ENCODE measurements at places on chromosomes 7 and 10.
A peak's percentile ranks its signal among the peaks of the same experiment; 100 is the strongest.

GRCh38 chr7:101936223-101936610, 118.8 kb downstream of the CUX1 start:
- no peak for DNase-seq

GRCh38 chr7:88772776-88773175, 13.3 kb downstream of the ZNF804B start:
- DNase-seq = no peak

DNA sequence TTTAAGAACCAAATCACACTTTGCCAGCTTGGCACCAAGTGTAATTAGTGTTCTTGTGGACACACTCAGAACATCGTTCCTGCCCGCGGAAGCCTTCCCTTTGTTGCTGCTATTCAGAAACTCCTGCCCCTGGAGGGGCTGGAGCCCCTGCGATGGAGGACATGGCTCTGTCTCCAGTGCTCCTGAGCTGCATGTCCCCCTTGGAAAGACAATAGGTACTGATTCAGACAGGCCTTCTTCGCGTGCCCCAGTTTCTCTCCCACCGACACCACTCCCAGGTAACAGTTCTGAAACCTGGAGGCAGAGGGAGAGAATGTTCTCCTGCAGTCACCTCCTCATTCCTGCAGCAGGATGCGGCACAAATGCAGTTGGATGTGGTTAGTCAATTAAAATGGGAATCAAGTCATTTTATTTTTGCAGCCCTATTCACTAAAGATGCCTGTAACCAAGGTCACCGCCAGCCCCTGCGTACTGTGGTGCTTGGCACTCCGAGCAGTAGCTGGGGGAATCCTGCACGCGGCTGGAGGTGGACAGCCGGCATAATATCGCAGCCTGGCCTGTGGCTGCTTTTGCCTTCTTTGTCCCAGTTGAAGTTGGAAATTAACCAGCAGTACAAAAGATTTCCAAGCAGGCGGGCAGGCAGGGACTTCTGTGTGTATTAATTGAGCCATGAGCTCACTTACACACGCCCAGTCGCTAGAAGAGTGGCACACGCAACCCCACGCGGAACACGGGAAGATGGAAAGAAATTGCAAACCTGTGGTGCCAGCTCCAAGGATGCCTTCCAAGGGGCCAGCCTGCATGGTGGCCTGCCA, 205.7 kb downstream of the EBF3 start:
- DNase-seq = no peak

DNA sequence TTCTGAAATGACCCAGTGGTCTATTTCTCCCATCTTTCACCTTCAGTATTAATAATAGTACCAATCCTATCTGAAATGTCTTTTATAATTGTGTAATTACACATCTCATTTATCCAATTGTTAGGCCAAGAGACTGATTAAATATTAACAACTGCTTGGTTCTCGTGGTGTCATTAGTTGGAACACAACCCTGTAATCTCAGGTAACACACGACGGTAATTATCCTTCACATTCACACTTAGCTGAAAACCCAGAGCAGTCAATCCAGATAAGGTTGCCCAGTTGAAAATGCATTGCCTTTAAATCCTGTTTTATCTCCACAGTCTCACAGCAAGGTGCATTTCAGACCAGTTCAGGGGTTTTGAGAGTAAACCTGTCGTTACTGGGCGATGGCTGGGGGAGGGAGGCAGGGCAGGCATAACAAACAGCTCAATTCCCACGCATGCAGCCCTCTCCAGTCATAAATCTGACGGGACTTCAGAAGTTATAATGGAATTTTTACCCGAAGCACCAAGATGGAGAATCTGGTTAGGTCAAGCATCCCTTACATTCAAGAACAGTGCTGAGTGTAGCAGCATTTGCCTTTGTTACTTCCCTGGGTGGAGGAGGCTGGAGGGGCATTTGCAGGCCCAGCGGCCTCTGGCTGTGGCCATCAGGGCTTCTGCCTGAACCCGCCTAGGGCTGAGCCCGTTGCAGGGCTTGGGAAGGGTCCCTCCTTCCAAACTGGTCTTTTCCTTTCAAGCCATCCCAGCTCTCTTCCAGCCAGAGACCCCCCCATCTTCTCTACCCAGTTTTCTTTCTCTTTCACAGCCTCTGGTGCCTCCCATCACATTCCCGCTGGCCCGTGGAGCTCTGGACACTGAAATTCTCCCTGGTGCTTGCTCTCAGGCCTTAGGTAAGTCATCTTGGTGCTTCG, 201.0 kb upstream of the LYZL2 start:
- DNase-seq = no peak

DNA sequence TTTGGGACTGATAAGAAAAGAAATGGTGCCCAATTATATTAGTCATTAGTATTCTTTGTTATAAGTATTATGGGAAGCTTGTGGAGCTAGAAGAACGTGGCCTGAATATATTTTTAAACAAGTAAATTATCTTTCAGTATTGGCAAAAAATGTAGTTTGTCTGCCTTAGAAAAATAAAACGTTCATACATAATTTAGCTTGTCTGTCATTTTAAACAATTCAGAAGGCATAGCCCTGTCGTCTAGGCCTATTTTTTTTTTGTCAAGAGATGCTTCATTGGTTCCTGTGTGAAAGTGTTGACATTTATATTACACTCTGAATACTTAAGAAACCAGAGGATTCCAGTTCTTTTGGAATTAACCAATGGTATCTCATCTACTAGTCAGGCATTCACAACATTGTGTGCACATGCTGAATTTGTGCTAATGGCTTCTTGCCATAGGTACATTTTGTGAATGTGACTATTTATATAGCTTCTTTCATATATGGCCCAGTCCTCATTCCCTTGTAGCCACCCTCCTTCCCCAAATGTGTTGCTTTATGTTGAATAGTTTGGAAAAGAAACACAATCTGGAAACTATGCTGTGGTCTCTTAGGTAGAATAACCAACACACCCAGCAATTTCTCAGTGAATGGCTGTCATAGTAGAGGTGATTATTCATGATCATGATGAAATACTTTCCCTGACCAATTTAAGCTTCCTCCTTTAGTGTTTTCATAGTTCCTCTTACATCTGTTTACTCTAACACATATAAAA, 435.8 kb downstream of the EXOC4 start:
- peak; percentile 41 for DNase-seq

DNA sequence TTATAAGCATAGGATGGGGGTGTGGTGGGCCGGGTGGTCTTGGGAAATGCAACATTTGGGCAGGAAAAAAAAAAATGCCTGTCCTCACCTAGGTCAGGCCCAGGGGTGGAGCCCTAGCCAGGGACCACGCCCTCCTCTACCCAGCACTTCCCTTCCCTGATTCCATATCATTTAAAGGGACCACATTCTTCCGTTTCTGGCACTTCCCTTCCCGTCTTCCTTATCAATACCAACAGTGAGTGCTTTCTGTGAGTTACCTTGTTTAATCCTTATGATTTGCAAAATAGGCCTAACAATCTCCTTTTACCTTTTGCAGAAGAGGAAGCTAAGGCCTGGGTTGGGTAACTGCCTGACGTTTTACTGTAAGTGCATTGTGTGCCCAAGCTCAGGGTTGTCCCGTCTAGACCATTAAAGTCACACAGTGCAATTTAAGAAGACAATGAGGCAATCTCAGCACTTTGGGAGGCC, 16.7 kb upstream of the C10orf95 start:
- DNase-seq = no peak

- no peak for DNase-seq
Observed at GRCh38 chr7:91520645-91521044, 256.4 kb downstream of the FZD1 start.

DNA sequence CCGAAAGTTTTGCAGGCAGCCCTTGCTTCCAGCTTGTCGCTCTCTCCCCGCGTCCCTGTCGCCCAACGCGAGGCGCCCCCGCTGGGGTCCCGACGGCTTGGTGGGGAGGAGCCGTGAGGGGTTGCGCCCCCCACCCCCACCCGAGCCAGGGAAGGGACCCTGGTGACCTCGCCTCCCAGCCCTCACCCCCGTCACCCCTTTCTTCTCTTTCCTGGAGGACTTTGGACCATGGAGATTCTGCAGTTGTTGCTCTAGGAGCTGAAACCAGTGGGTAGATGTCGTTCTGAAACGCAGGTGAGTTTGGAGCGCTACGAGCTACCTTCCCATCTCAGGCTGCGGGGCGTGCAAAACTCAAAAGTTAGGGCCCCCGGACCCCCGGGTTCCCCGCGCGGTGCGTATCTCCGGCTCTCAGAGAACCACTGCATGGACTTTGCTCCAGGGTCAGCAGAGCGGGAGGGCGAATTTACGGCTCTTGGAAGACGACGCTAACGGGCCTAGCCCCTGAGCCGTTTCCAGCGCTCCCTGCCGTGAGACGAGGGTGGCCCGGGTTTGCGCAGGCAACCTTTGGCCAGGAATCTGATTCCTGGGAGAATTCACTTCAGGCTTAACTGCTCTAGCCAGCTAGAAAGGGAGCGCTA, 684 bp upstream of the ATXN7L1 start:
- no peak for DNase-seq

DNA sequence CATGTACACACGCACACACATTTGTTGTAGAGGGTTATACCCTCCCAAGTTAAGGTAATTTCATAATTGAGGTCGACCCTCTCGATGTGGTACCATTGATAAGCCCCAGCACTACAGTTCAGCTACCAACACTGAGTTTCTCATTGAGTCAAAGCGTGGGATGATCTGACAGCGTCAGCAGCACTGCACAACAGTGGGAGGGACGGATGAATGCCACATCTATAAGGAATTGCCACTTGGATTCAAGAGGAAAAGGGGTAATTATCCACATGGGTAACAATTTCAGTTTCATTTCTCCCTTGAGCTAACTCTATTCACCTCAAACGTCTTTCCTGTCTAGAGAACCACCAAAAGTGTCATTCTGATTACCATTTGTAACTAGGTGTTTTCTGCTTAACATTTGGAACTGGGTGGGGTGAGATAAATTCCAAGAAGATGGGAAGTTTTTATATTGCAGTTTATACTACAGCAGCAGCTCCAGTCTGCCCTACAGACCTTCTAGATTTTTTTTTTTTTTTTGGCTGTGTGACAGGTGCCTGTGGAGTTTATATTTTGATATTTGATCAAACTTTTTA, 342.9 kb downstream of the AUTS2 start:
- DNase-seq = no peak

DNA sequence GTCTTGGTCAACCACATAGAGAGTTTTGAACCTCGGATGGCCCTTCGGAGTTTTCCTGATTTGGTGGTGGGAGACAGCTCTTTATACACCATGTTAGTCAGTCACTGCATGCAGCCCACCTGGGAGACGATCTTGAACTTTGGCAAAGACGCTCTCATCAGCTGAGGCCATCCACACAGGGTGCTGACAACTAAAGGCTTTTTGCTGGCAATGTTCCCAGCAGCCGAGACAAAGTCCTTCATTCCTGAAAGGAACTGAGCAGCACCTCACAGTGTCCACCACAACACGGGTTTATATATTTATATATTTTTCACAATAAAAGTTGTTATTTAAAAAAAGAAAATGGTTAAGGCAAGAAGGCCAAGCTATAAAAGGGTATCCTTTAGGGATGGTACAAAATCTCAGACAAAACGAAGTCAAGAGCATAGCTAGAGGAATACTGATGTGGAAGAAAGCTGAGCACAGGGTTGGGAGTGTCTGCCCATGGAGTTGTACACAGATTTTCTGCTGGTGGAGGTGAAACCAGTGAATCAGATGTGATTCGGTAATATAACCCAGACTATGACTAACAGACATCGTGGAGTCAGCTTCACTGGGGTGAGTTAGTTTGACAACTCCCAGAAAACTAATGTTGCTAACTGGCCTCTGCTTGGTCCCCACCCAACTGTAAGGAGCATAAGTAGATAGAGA, 27.4 kb upstream of the CAPZA2 start:
- no peak for DNase-seq

DNA sequence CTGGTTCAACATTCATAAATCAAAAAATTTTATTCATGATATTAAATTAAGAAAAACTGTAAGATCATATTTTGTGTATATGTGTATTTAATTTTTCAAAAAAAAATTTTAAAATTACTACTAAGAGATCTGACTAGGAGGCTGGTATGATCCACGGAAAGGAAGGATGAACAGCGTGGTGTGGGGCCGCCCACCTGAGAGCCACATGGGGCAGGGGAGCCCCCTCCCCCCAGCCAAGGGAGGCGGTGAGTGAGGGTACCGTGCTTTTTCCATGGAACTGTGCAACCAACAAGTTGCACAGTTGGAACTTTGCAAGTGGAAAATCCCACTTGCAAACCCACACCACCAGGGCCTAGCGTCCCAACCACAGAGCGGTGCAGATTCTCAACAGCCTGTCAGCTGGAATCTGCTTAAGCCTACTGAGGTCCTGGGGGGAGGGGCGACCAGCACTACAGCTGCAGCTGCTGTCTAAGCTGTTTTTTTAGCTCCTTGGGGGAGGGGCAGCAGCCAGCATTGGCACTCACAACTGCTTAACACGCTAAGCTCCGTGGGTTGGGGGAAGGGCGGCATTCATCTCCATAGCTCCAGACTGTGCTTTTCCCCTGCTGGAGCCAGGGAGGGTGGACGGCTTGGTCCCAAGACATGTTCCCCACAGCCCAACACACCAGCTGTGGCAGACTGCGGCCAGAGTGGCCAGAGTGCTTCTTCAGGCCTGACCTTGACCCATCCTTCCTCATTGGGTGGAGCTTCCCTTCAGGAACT, 94.2 kb upstream of the IGFBP3 start:
- no peak for DNase-seq

DNA sequence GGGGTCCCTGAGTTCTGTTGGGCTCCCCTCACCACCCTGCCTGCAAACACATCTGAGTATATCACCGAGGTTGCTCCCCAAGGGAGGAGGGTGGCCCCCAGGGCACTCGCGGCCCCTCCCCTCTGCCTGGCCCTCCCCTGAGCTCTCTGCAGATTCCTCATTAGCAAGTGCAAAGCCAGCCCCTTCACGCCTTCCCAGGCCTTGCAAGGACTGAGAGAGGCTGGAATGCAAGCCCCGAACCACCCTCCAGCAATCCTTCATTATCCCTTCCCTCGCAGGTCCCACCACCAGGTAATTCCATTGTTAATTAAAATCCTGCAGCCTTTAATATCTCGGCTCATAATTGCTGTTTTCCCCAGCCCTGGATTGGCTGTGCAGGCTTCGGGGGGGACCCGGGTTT, 35.3 kb upstream of the MYL10 start:
- DNase-seq = no peak

DNA sequence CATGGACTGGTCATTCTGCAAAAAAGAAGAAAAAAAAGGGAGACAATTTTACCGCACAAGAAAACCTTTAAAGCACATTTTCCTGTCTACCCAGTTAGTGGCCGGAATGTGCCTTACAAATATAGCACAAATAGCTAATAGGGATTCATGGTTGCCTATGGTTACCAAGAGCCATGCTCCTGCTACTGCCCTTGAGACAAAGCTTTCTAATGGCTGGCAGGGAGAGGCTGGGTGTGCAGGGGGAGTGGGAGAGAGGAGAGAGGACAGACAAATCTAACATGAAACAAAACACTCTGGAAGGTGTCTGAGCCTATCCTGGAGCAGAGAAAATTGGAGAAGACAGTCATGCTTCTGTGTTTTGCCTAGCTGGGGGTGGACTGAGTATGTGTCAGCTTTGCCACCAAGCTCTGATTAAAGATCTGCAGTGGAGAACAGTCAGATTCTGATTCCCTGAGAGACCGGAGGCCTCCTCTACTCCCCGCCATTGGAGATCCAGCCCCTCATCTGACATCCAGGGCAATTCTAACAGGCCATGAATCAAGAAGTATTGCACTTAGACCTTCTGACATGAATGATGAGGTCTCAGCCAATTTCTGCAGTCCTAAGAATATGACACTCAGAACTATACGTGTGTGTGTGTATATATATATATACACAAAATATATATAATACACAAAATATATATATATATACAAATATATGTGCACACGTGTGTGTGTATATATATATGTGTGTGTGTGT, 80.2 kb downstream of the PRTFDC1 start:
- DNase-seq = no peak

GRCh38 chr7:129781928-129782817, 170.6 kb downstream of the UBE2H start:
- DNase-seq = no peak
